Endothelial cell of umbilical vein (primary cell): ENCODE measurements at places on chromosomes 6 and 20. TPM values are rescaled to one million over a fixed set of nuclear protein-coding genes. Genes with fewer than 3 reads are reported as not detected.

Gene BMP6
- 221 and 234 TPM in 2 replicates for total RNA-seq

Gene FAM229B
- 10.1 and 10.6 TPM in 2 replicates for total RNA-seq

Gene OR2H2
- not detected in 2 replicates for total RNA-seq

Gene SIRPG
- total RNA-seq, result not detected in 2 replicates

Gene ARMH2
- not detected in 2 replicates for total RNA-seq

GRCh38 chr6:33620856-33621710 lies at the start of gene ITPR3:
TSS of gene ITPR3 (plus strand) at chr6:33621322. CDS start at chr6:33621603, 281 bp downstream.
- DNase-seq, result peak; percentile 32

DNA sequence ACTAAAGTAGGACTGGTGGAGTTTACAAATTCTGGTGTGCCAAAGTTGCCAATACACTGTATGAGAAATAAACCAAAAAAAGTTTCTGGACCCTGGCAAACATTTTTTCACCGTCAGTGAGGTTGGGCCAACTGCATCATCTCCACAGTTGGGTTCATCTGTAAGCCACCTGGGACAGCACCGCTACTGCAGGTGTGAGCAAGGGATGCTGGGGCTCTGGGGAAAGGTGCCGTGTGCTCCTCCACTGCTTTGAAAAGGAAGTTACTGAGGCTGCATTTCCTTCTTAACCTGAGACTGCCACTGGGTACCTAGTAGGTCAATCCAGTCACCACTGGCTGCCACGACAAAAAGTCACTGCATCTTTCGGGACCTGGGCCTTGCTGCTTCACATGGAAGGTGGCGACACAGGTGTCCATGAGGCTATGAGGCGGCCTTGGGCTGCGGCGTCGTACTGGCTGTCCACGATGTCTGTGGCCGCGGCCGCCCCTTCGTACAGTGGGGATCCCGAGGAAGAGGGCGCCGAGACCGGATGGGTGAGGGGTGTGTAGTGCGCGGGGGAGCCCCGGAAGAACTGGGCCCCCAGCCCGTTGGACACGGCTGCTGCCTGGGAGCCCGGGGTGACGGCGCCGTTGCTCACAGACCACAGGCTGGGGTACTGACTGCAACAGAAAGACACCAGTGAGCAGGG lies 9.6 kb downstream of the TBXT start:
- no peak for DNase-seq

DNA sequence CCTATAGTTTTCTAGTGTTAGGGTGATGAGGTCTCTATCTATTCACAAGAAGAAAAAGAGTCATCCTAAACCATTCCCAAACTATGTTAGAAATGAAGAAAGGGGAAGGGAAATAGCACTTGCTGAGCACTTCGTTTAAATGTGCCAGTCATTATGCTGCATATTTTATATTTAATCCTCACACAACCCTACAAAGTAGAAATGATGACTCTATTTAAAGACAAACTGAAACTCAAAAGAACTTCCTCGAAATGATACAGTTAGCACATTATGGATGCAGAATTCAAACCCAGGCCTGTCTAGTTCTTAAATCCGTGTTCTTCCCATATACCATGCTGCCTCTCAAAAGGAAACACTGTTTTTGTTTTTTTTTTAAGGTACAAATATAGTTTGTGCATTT lies 174.6 kb downstream of the GMPR start:
- DNase-seq, result no peak

GRCh38 chr6:115511771-115512170 lies 548.9 kb downstream of the FRK start:
- DNase-seq, result no peak

DNA sequence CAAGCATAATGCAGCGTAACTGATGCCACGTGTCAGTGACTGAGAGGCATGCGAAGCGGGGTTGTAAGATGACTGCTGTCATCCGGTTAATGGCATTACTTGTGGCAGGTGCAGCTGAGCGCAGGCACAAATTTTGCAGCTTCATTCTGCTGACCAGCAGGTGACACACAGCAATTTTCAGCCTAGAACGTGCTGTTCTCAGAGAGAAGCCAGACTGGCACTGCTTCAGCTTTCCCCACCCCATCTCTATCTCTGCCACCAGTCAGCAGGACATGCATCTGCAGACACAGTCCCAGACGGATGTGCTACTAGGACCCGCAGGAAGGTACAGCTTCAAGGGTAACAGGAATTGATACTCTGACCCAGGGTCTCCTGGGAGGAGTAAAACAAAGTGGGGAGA lies 221.8 kb downstream of the KIF16B start:
- DNase-seq, result no peak

DNA sequence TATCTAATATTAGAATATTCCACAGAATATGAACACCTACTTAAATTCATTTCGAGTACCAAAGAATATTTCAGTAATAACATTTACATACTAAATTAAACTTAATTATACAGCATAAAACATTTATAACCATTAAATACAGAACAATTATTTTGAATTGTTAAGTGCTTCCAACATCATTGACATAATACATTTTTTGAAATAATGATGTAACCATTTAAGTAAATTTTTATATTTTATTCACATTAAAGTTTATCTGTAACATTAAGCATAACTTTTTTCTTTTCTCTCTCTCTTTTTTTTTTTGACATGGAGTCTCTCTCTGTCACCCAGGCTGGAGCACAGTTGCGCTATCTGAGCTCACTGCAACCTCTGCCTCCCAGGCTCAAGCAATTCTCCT lies 44.5 kb downstream of the FUT9 start:
- DNase-seq, result no peak

GRCh38 chr6:24193364-24193763 lies 67.3 kb downstream of the NRSN1 start:
- DNase-seq, result no peak
